Ammon's horn (tissue), 1 donor: ENCODE measurements at places on chromosomes 5 and 9.

DNA sequence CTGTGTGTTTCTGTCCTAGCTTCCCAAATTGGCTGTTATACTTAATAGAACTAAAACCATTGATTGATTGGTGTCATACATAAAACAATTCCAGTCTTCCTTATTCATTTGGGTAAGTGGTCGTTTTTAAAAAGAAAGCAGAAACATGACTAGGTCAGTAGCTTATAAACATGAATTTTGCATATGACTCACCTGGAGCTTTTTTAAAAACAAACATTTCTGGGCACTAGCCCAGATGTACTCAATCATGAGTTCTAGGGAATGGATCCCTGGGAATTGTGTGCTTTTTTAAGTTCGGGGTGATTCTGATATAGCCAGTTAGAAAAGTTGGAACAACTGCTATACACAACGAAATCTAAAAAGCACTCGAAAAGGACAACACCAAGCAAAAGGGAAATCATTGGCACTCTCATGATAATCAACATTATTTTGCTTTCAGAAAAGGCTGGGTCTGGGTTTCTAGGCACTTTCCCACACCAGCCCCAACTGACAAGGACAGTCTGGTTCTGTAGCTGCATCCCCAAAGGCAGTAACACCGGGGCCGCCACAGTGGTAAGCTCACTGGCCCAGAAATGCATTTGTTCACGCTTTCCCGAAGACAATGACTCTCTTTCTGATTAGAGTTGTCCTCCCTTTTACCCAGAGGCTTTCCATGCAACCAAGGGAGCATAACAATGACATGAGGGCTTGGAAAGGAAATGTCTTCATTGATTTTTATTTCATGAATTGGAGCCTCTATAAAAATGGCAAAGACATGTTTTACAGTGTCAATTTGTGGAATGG, 664.9 kb upstream of the WWC1 start:
- DNase-seq, result no peak

DNA sequence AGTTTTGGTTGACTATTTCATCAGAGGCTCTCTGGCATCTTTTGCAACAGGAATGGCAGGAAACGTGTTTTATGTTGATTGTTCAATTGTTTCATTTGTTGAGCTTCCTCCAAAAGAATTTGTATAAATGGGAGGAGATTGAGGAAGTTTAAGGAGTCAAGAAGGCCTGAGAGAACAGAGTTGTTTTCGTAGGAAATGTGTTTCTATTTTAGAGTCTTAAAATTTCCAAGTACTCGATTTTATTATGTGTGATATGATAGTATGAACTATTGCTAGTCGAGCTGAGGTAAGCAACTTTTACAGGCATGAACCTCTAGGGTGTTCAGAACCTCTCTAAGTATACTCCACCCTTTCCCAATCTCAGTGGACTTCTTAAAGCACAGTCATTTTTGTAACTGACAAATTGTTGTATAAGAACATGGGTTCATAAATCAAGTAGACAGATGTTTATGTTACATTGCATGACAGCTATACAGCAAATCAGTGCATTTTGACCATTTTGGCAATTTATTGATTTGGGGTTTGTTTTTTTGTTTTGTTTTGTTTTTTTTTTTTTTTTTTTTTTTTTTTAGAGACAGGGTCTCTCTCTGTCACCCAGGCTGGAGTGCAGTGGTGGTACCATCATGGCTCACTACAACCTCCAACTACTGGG, 47.4 kb downstream of the POLK start:
- no peak for DNase-seq

- DNase-seq, result no peak
Observed at GRCh38 chr9:122097679-122098315, 4.7 kb upstream of the TTLL11 start.

- peak; percentile 38 for DNase-seq
Observed at GRCh38 chr9:97555164-97555563, 53.7 kb downstream of the TMOD1 start.

DNA sequence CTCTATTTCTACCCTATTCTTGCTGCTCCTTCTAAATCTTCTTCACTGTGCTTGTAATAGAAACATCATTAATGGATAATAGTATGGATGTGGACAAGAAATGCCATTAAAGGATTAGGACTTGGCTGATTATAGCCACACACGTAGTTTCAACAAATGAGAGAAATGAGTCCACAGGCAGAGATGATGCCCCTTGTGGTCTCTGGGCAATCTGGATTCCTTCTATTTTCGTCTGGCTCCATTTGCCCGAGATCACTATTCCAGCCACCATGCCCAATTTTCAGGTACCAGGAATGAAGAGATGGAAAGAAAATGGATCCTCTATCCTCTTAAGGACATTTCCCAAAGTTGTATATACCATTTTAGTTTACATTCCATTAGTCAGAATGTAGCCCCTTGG, 13.2 kb downstream of the VLDLR start:
- DNase-seq, result no peak

DNA sequence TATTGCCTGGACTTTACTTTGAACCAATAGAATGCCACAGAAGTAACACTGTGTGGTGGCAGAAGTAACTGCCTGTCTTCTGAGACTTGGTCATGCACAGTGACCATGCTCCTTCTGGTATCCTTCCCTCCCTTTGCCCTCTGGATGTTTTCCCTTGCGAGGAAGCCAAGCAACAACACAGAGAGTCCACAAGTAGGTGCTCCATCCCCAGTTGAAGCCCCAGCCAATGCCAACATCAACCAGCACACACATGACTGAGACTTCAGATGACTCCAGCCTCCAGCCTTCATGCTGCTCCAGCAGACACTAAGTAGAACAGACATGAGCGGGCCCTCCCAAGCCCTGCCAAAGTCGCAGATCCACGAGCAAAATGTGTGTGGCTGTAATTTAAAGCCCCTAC, 129.6 kb downstream of the EPB41L4A start:
- no peak for DNase-seq

DNA sequence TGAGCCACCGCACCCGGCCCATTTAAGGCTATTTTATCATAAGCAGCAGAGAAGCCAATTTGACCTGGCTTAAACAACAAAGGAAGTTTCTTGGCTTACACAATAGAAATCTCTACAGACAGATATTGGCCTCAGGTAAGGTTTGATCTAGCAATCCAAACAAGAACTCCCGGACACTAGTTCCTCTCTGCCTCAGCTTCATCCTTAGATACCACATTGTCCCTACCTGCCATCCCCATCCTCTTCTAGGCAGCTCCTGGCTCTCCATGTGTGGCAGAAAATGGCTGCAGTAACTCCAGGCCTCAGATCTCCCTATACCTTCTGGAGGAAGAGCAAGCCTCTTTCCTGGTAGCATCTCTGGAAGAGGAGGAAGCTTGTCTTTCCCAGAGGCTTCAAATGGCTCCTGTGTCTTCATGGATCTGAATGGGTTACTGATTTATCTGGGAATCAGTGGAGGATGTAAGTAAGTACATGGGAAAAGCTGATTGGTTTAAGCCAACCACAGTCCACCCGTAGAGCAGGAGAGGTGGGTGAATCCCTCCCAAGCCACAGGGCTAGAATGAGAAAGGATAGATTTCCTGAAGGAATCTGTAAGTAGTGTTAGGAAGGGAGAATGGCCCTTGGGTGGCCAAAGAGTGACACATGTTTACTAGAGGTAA, 26.7 kb upstream of the AOPEP start:
- DNase-seq, result no peak

DNA sequence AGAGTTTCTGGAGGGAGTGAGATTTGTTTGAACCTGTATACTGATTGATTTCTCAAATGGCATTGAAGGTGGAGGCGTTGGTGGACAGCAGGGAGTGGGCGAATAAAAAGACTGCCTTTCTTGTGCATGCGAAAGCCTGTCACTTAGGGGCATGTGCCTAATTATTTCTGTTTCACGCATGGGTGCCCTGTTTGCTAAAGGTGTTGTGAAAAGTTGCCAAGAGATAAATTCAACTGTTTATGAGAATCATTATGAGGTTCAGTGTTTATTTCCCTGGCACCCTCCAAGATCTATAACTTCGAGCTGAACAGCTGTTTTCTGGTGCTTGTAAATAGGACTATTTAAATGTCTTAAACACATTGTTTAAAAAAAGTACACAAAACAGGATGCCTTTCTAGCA, 67.4 kb upstream of the DMRTA1 start:
- no peak for DNase-seq

GRCh38 chr5:98106116-98107031, 667.1 kb upstream of the RGMB start:
- DNase-seq, result no peak

GRCh38 chr5:93069276-93069675, 511.7 kb downstream of the NR2F1-AS1 start:
- DNase-seq, result no peak

- peak; percentile 11 for DNase-seq
Observed at GRCh38 chr5:76082772-76083554, at the start of gene SV2C. Gene SV2C (plus strand): TSS chr5:76083383. CDS start chr5:76131751, 48,368 bp downstream.

DNA sequence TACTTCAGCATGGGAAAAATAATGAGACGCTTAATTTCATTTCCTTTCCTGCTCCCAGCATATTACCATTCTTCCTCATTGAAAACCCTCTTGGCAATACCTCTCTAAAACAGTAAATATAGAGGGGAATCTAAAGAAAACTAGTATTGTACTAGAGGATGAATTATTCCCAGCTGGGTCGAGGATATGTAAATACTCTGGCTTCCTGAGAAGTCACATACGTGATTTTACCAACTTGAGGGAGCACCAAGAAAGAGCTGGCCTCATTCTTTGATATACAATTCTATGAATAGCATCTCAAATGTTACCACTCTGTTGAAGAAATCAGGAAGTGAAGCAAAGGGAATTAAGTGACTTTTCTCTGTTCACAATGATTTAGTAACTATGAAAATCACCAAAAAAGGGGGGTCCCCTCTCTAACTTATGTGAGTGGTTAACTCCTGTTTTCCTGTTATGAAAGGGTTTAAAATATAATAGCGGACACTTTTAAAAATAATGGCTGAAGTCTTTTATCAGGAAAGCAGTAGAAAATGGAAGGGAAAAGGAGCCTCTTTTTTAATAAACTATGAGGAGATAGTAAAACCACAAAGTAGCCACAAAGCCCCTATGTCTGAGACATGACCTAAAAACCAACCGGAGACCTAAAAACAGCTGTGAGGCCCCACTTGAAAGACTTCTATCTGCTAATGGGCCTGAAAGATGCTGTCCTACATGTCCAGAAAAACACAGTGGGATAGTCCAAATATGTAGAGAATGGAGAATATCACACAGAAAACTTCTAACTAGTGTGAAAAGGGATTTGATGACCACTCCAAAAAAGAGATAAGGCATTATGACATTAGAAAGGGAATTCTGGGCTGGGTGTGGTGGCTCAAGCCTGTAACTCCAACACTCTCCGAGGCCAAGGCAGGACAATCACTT, 42.6 kb downstream of the LPAR1 start:
- DNase-seq, result no peak

DNA sequence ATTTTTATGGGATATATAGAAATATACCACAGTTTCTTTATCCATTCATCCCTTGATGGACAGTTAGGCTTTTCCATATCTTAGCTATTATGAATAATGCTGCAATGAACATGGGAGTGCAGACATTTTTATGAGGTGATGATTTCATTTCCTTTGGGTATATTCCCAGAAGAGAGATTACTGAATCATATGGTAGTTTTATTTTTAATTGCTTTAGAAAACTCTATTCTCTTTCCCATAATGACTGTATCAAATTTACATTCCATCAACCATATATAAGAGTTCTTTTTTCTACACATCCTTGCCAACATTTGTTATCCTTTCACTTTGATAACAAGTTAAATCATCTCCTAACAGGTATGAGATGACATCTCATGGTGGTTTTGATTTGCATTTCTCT, 821.6 kb downstream of the TLE1 start:
- no peak for DNase-seq

GRCh38 chr5:179495906-179496455, 54.4 kb upstream of the RUFY1 start:
- no peak for DNase-seq

DNA sequence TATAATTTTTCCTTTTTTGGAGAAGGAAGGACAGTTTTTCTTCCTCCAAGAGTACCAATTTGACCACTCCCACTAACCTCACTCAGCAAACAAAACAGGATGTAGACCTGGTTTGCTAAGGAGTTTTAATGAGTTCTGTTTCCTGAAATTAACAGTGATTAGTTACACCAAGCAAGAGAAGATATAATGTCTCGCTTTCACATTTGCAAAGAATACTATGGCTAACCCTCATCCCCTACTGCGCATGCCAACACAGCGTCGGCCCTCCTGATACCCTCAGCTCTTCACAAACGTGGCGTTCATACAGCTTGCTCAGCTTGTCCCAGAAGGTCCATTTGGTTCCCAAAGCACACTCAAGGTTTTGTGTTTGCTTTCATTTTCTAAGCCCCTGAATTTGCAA, 41.9 kb upstream of the IPPK start:
- DNase-seq, result no peak

GRCh38 chr9:101626295-101626694, 31.5 kb upstream of the PPP3R2 start:
- no peak for DNase-seq

GRCh38 chr9:100308965-100309564, 43.7 kb downstream of the TEX10 start:
- no peak for DNase-seq

DNA sequence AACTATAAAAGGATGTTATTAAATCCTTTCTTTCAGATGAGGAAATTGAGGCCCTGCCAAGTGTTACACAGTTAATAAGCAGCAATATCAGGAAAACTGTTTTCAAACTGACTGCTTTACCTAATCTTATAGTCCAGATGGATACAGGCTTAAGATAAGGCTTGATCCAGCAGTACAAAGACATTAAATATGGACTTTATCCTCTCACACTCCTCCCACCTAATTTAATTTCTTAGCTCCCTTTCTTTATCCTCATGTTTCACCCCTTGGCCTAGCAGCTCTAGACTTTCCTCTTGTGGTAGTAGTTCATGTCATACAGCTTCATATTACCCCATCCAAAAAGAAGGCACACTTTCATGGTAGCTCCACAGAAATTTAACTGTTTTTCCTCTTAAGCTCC, 164.5 kb downstream of the BAAT start:
- no peak for DNase-seq

- DNase-seq, result no peak
Observed at GRCh38 chr5:4980201-4980600, 159.9 kb upstream of the ADAMTS16 start.

DNA sequence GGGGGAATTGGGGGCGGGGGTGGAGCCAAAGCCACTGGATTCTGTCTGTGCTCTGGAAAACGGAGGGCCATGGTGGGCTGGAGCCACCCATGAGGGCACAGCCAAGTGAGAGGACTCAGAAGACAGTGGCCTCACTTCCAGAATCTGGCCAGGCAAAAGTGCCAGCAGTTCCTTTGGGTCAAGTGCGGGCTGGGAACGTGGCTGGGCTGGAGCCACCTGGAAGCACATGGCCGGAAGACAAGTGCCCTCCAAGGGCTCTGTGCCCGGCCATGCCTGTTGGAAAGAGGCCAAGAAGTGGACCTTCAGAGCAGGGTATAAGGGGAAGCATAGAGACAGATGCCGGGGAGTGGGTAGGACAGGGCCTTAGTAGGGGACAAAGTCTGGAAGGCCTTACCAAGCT, 11.7 kb upstream of the SH3PXD2B start:
- DNase-seq, result no peak

DNA sequence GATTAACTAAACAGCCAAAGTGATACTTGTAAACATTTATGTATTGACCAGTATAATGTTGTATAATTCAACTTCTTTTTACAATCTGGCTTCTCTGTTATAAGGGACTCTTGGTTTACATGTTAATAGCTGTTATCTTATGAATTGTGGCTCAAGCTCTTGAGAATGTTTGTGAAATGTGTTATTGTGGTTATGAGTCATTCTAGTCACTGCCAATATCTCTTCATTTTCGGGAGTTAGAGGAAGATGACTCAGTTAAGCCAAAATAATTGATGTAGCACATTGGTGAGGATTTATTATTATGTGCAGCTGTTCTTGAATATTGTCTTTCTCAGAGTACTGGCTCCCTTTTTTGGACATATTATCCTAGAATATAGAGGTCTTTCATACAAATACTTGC, 655.2 kb upstream of the RIOK2 start:
- peak; percentile 58 for DNase-seq
